ENCODE measurements at places on chromosomes 6 and 20.

- DNase-seq = no peak
Observed at GRCh38 chr6:112660626-112661025, 313.5 kb downstream of the RFPL4B start.

DNA sequence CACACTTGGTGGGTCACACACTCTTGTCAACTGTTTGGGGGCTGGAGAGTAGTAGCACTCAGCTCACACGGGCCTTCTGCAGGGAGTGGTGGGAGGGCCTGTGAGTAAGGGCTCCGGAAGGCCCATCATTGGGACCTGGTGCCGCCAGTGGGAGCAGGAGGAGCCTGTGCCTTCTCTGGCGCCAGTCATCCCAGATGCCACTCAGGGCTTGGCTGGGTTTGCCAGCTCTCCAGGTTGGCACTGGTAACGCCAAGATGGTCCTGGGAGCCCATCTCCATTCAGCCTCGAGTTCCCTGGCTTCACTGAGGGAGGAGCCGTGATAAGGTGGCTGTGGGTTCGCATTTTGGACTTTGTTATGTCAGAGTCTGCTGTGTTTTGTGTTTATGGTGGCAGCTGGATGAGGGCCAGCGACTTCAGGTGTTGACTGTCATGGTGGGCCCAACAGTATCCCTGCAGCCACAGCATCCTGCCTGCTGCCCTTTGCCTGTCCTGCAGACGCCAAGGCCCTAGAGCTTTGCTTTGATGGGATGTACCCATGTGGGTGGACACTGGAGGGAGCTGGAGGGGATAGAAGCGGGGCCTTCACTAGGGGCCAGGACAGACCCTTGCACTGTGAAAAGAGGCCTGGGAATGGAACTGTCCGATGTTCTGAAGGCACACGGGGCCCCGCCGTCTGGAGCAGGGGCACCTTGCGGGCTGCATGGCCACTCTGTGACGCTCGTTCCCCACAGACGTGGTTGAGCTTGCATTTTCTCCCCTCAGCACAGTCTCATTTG, 13.3 kb upstream of the DNAJC5 start:
- DNase-seq = no peak

- DNase-seq = no peak
Observed at GRCh38 chr20:35833241-35833640, 61.4 kb downstream of the PHF20 start.

GRCh38 chr6:77482981-77483380, 19.7 kb upstream of the HTR1B start:
- DNase-seq = no peak

- DNase-seq = no peak
Observed at GRCh38 chr20:62059401-62059800, 6.3 kb downstream of the TAF4 start.

DNA sequence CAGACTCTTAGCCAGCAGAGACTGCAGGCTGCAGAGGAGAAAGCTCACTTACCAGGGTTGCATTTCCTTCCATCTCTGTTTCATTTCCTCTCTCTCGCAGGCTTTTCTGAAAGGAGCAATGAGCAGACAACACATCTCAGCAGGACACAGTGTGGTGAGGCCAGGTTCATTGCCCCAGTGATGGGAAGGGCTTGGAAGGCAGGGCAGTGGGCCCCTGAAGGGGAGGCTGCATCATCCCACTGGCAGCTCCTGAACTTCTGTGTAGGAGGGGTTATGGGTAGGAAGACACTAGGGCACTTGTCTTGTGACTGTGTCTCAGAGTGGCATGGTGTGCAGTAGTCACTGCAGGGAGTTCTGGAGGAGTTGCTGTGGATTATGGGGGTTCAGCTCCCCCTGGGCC, 246.8 kb downstream of the QKI start:
- DNase-seq = no peak

DNA sequence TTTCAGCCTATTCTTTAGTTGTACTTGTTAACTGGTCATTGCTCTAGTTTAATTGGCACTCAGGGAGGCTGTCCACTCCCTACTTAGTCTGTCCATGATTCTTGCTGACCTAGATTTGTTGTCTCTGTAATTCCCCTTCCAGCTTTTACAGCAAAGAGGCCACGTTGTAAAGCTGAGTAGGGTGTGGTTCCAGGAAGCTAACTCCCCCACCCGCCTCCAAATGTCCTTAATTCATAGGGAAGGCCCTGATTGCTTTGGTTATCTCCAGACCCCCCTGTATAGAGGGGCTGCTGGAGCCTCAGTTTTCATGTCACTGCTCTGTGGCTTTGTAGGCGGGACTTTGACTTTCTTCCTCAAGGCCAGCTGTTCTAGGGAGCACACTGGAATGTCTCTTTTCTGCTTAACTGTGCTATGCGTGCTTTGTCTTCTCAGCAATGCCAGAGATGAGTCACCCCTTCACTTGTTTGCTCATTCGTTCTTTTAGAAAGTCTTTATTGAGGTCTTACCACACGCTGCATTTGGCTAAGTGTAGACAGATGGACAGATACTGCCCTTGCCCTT, 175.1 kb upstream of the JAG1 start:
- DNase-seq = no peak

- no peak for DNase-seq
Observed at GRCh38 chr6:115001731-115002350, 659.0 kb upstream of the HS3ST5 start.

DNA sequence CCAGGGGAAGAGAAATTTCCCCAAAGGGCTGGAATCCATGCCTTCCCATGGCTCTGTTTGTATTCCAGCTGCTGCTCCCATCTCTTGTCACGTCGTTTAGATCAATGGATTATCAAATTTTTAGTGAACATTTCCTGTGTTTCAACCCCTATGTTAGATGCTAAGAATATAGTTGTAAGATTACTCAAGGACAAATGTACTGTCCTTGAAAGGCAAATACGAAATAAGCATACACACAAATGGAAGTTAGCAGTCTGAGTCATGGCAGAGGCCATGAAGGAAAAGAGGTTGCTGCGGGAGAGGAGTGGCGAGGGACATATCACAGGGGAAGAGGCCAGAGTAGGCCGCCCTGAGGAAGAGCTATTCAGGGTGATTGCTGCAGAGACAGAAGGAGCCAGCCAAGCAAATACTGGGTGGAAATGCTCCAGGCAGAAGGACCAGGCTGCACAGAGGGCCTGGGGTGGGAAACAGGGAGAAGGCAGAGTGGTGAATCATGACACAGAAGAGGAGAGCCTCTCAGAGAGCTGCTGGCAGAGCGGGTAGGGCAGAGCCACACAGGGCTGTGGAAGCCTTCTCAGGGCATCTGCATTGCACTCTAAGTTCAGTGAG, 219.2 kb upstream of the LRFN2 start:
- DNase-seq = no peak

DNA sequence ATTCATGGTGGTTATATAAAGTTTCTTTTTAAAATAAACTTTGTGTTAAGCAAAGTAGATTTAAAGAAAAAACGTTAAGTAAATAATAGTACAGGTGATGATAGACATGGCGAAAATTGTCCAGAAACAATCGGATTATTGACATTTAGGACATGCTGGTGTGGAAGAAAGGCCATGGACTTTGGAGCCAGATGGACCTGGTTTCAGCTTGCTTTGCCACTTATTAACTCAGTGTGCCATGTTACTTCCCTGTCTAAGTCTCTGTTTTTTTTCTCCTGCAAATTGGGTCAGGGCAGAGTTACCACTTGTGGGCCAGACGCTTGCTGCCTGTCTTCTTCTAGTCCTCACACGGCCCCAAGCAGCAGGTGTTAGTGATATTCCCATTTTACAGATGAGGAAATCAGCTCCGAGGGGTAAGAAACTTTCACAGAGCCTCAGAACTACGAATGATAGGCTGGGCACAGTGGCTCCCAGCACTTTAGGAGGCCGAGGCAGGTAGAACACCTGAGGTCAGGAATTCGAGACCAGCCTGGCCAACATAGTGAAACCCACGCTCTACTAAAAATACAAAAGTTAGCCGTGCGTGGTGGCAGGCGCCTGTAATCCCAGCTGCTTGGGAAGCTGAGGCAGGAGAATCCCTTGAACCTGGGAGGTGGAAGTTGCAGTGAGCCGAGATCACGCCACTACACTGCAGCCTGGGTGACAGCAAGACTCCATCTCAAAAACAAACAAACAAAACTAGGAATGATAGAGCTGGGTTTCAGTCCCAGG, 12.4 kb downstream of the KIF3B start:
- DNase-seq = no peak

DNA sequence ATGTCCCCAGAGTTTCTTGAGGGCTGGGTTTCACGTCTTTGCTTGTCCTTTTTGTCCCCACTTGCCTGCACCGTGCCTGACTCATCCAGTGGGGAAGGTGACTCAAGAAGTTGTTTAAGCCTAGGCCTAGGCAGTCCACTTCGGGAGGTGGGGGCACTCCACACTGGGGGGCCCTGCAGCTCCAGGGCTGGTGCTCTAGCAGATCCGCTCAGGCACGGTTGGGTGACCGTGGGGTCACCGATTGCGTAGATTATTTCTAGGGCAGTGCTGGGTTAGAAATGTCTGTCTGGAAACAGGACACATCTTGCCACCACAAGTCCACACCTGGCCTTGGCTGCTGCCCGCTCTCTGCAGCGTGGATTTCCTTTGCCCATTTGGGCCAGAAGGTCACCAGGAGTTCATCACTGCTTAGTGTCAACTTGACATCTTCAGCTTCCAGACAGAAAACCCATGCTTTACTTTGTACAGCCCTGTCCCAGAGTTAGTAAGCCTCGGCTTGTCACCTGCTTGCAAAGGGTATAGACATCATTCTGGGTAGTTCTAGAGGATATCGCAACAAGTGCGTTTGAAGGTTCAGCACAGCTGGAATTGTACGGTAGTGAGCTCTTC, 13.6 kb upstream of the C20orf144 start:
- no peak for DNase-seq

DNA sequence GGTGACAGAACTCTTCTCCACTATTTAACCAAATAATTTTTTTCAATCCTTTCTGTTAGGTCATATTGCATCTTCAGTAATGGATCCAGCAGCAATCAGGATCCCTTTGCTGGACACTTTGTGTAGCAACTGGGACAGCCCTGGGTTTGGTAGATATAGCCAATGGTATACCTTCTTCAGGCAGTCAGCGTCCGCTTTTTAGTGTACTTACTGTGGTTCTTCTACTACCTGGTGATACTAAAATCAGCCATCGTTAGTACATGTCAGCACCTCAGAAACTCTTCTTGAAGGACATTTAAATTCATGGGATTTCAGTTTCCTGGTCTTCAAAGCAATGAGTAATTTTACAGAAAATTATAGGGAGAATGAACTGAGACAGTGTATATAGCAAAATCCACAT, 93.5 kb downstream of the ADGRG6 start:
- no peak for DNase-seq

- DNase-seq = no peak
Observed at GRCh38 chr20:63312690-63313348, 19.8 kb downstream of the COL20A1 start.

DNA sequence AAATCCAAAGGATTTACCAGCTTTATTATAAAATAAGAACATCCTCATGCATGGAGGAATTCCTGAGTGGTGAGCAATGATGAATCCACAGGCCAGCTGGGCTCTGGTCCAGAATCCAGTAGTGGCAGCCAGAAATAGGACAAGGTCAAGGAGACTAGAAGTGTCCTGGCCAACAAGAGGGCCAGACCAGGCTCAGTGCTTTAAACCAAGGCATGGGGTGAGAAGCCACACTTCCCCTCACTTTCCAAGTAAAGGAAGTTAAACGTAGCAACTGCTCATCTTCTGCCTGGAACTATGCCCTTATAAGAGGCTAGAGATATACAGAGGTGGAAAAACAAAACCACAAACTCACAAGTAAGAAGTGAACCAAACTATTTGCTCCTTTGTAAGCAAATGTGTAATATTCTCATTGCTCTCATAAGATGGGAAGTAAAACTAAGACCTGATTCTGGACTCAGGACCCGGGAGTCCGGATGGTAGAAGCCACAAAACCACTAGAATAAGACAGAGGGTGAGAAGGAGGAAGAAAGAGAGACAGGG, 253.2 kb downstream of the UST start:
- DNase-seq = no peak

Measured in iPS DF 6.9 (cell line).